Activated CD4-positive, alpha-beta T cell treated with anti-CD3 and anti-CD28 coated beads, Interleukin-2, amount 50 U/mL, for 16 hours (primary cell): ENCODE measurements at places on chromosomes 7 and 10.

GRCh38 chr7:51014811-51015210 is 232.1 kb upstream of the GRB10 start:
- no peak for DNase-seq

DNA sequence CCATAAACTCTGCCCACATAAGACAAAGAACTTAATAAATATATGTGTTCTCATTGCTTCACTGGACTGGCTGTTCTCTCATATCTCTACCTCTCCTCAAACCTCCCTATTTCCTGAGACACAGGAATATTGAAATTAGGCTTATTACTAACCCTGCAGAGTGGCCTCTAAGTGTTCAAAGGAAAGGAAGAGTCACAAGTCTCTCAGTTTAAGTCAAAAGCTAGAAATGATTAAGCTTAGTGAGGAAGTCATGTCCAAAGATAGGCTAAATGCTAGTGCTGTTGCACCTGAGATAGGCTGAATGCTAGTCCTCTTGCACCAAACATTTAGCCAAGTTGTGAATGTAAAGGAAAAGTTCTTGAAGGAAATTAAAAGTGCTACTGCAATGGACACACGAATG is 41.1 kb downstream of the GNAI1 start:
- peak; percentile 58 for DNase-seq

DNA sequence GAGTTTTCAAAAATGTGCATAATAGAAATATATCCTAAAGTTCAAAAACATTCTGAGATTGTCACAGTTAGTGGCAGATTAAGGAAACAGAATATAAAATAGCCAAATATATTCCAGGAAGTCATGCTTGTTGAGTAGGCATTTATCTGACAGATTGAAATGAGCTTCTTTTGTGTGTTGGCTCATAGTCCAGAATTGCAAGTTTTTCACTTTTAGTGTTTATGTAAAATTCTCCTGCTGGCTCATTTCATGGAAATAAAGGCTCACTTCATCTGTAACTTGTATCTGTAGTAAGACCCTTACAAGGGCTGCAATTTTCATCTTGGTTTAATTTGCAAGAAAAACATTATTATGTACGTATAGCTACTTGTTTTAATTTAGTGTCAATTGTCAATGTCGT is 93.5 kb downstream of the MCU start:
- DNase-seq: no peak

GRCh38 chr7:50353201-50353600 is 48.7 kb downstream of the IKZF1 start:
- DNase-seq: peak; percentile 60

- no peak for DNase-seq
Observed at GRCh38 chr10:125076121-125076825, 84.1 kb downstream of the CTBP2 start.

DNA sequence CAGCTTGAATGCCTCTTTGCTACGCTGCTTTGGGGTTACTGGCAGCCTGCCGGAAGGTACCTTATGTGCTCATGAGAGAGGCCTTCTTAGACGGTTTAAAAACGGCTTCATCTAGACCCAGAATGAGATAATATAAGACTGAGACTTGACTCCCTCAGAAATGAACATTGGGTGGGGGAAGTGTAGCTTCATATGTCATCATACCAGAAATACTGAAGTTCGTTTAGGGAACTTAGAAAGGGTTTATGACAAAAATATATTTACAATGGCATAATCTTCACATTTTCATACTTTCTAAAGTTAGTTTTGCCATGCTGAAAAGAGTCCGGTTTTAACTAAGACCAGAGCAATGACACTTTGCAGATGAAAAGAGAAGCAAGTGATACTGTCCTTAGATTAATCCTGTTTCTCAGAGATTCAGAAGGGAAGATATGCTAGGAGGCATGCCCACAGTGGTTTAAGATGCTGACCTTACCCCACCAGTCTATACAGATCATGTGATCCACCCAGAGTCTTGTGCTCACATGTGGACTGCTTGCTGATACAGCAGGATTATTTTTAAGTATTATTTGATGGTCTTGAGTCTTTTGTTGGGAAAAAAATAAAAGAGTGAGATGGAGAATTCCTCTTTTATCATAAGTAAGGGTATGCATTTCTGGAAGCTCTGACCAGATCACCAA is 40.8 kb upstream of the HGF start:
- DNase-seq: no peak

GRCh38 chr10:60339757-60340156 is 49.9 kb downstream of the ANK3 start:
- DNase-seq: no peak

- no peak for DNase-seq
Observed at GRCh38 chr7:137657476-137658189, 189.1 kb downstream of the DGKI start.

GRCh38 chr7:131882321-131882720 is 325.9 kb upstream of the PODXL start:
- no peak for DNase-seq

DNA sequence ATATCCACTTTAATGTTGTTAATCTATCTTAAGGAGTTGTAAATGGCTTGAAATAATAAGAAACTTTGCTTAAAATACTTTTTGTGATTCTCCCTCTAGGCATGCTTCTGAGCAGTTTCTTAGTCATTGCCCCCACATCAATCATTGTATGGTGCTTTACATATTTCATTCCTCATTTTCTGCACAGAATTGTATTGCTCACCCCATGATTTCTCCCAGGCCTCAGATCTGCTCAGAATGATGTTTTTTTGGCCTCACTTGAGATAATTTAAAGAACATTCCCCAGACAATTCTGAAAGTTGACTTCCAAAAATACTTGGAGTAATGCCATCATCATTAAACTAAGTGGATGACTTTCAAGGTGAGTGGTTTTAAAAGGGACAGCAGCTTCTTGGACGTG is 82.1 kb upstream of the PRPS1L1 start:
- DNase-seq: no peak

DNA sequence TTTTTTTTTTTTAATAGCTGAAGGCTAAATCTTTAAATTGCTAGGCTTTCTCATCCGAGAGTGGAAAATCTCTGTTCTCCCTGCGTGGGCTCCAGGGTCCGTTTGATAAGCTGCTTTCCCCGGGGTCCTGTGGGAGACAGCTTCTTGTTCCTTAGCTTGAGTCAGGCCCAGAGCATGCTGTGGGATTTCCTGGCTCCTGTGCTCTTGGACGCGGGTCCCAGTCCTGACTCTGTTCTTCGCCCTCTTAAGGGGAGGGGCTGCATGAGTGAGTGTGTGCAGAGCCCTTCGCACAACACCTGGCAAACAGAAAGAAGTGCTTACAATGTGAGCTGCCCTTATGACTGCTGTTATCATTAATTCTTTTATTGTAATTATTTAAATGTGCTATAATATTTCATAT is 133.5 kb downstream of the TACC2 start:
- DNase-seq: no peak

DNA sequence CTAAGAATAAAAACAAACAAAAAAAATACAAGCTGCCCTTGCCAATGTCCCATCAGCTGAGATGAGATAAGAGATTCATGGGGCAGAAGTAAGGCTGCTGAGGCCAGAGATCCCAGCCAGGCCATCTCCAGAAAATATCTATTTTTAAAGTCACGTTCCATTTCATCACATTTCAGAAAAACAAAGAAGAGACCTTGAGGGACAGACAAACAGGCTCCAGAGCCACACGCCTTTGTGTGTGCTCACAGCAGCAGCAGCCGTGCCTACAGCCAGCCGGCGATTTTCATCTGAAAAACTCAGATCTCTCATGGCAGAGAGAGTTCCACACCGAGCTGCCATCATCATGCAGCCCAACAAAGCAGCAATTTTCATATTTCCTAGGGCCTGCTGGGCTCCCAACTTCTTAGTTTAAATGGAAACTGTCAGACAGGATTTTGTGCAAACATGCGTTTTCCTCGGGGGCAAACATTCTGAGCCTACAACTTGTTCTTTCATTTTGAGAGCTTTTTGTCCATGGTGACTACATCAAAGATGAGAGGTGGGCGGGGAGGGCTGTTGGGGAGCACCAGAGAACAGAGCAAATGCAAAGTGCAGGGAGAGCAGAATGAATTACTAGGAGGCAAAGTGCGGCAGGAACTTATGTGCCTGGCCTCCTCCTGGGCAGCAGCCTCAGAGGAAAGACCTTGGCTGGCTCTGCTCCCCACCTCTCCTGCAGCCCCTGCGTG is 38.8 kb downstream of the DLG5 start:
- DNase-seq: no peak
